ENCODE measurements at places on chromosomes 4 and X. TPM values are rescaled to one million over a fixed set of nuclear protein-coding genes. Genes with fewer than 3 reads are reported as not detected.

- DNase-seq: no peak
Measured at GRCh38 chr4:7120341-7120740, 52.5 kb upstream of the GRPEL1 start.

FAM47A gene
- not detected for total RNA-seq

GLOD5 gene
- not detected for total RNA-seq

SEL1L3 gene
- total RNA-seq: 120 TPM

SH3D19 gene
- 15.5 TPM for total RNA-seq

All from Calu3 (cell line).